ENCODE measurements at places on chromosomes 3 and 15. TPM values are rescaled to one million over a fixed set of nuclear protein-coding genes. Genes with fewer than 3 reads are reported as not detected.

SLC12A1 gene
- total RNA-seq, result 0.05 TPM

GTF2E1 gene
- total RNA-seq, result 26.9 TPM

EXOG gene
- total RNA-seq, result 16.8 TPM

UBL7 gene
- 42.0 TPM for total RNA-seq

TOPBP1 gene
- total RNA-seq, result 44.4 TPM

- no peak overlapping the region for H3K27ac ChIP-seq
- peaks cover 27% of the 10 kb centered on the region for H3K36me3 ChIP-seq
- no peaks in the 10 kb centered on the region for H3K27me3 ChIP-seq
- DNase-seq, result no peak
These were observed 36.7 kb downstream of the RGMA start for GRCh38 chr15:93052090-93052879.

- peaks cover 12% of the 10 kb centered on the region for H3K36me3 ChIP-seq
- H3K27me3 ChIP-seq, result no peaks in the 10 kb centered on the region
These were observed 27.8 kb downstream of the ALPK3 start for GRCh38 chr15:84844964-84845363.

- H3K27me3 ChIP-seq, result no peaks in the 10 kb centered on the region
- H3K4me3 ChIP-seq, result peak overlapping the region; percentile 55
- peaks cover 17% of the 10 kb centered on the region for H3K36me3 ChIP-seq
- H3K4me1 ChIP-seq, result peaks cover 81% of the 10 kb centered on the region
These were observed 24.8 kb downstream of the VGLL4 start for GRCh38 chr3:11618904-11619303.

GRCh38 chr3:126514161-126514560, 3.4 kb downstream of the UROC1 start:
- H3K4me1 ChIP-seq, result no peaks in the 10 kb centered on the region
- H3K27me3 ChIP-seq, result peaks cover 6% of the 10 kb centered on the region
- H3K36me3 ChIP-seq, result no peaks in the 10 kb centered on the region
- H3K27ac ChIP-seq, result no peak overlapping the region
- no peak for DNase-seq

DNA sequence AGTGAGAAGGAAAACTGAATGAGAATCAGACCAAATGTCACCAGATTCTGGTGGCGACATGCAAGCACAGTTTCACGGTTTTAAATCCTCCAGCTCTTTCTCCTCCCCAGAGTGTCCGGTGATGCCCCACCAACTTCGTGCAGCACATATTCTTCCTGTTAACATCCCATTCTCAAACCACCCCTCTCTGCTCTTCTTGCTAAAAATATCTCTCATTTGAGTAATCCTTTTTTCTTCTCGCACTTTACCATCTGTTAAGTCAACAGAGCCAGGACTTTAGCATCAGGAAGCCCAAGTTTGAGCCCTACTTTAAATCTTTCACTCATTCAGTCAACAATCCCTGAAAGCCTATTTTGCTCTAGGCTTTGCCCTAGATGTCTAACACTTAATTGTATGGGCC, 68.2 kb upstream of the VGLL4 start:
- no peak for DNase-seq
- H3K27me3 ChIP-seq, result no peaks in the 10 kb centered on the region
- H3K27ac ChIP-seq, result no peak overlapping the region
- peaks cover 26% of the 10 kb centered on the region for H3K36me3 ChIP-seq
- peaks cover 6% of the 10 kb centered on the region for H3K4me1 ChIP-seq

- H3K4me1 ChIP-seq, result peaks cover 7% of the 10 kb centered on the region
- peaks cover 10% of the 10 kb centered on the region for H3K27me3 ChIP-seq
- no peak for DNase-seq
- H3K27ac ChIP-seq, result no peak overlapping the region
These were observed 9.0 kb upstream of the GNB4 start for GRCh38 chr3:179460260-179460659.

DNA sequence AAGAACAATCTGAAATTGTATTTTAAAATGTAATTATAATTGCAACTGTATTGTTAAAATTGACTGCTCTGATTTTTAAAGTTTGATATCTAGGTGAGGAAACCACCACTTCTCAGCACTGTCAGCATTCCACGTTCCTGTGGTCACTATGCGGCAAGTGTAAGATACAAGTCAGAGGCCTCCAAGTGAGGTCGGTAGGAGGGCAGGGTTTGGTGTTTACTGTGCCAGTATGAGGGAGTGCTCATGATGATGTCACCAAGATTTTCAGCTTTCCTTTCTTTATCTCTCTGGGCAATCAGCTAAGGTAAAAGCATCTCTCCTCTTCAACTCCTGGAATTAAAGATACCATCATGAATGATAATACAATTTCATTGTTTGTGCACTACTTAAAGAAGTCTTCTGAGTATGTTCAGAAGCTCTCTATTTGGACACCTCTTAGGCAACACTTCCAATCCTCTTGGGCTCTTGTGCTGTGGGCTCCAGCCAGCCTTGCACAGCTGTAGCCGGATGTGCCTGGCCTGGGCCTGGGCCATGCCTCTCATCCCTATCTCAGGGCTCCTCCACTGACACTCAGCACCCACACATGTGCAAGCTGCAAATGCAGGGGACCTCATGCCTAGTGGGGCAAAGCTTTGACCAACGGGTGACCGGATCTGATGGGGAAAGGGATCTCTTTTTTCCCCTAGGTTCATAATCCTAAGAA, 42.9 kb downstream of the CCR3 start:
- no peak overlapping the region for H3K4me3 ChIP-seq
- no peaks in the 10 kb centered on the region for H3K36me3 ChIP-seq
- H3K27me3 ChIP-seq, result peaks cover 7% of the 10 kb centered on the region
- no peaks in the 10 kb centered on the region for H3K4me1 ChIP-seq

GRCh38 chr3:57108684-57109083, 48.2 kb downstream of the SPATA12 start:
- H3K27me3 ChIP-seq, result no peaks in the 10 kb centered on the region
- peaks cover 24% of the 10 kb centered on the region for H3K4me1 ChIP-seq
- no peak for DNase-seq
- no peak overlapping the region for H3K4me3 ChIP-seq

DNA sequence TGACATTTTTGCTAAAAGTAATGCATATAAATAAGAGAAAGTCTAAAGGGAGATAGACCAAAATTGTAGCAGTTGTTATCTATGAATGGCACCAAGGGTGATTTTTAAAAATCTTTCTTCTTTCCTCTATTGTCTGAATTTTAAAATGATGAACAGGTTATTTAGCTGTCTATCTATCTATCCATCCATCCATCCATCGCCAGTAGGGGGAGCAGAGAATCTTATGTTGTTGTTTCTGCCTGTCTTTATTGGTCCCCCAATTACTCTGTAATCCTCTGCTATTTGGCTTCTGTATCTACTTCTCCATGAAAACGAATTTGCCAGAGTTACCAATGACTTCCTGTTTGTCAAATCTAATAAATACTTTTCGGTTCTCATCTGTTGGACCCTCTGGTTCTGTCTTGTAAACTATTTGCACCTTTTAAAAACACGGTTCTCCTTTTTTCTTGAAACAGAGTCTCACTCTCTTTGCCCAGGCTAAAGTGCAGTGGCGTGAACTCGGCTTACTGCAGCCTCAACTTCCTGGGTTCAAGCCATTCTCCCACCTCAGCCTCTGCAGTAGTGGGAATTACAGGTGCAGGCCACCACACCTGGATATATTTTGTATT, 86.0 kb downstream of the ECT2 start:
- no peaks in the 10 kb centered on the region for H3K36me3 ChIP-seq
- H3K4me3 ChIP-seq, result no peak overlapping the region
- H3K27ac ChIP-seq, result no peak overlapping the region

All from type B pancreatic cell (in vitro differentiated cells).